ENCODE measurements at places on chromosomes 12 and 14. TPM values are rescaled to one million over a fixed set of nuclear protein-coding genes. Genes with fewer than 3 reads are reported as not detected.
A peak's percentile ranks its signal among the peaks of the same experiment; 100 is the strongest.

DNA sequence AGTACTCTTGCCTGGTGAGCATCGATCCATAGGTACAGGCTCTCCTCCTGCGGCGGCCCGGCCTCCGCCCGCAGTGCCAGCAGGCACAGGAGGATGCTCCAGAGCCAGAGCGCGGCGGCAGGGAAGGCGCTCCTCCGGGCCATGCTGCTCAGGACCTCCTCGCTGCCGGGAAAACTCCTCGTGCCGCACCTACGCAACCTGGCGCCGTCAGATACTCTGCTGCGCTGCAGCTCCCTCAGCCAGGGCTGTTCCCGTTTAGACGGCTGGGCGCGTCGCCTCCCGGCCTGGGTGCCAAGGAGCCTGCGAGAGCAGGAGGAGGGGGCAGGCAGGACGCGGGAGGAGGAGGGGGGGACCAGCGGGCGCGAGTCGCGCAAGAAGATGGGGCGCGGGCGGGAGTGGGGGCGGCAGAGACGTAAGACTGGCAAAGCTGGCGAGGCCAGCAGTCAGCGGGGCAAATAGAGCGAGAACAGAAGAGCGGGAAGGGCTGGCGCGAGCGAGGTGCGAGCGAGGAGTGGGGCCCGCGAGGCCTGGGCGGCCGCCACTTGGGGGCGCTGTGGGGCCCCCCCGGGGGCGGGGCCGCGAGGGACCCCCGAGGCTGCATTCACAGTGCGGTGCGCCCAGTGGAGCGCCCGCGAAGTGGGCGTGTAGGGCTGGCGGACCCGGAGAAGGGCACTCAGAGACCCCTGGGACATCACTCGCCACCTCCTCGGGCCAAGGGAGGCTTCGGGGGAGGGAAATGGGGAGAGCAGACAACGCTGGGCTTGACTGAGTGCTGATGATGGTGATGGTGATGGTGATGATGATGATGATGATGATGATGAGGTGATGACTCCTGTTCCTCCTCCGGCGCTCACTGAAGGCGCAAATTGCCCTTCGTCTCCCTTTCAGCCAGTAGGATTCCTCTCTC lies at the start of gene WIF1:
Gene WIF1, minus strand, starts transcription at position 257 of the 907 bp plus-strand sequence. Its CDS starts 114 bp downstream, at position 143.
- peak; percentile 37 for DNase-seq

- peak; percentile 86 for DNase-seq
Measured at GRCh38 chr12:1605129-1606020, 11.0 kb upstream of the FBXL14 start.

DNA sequence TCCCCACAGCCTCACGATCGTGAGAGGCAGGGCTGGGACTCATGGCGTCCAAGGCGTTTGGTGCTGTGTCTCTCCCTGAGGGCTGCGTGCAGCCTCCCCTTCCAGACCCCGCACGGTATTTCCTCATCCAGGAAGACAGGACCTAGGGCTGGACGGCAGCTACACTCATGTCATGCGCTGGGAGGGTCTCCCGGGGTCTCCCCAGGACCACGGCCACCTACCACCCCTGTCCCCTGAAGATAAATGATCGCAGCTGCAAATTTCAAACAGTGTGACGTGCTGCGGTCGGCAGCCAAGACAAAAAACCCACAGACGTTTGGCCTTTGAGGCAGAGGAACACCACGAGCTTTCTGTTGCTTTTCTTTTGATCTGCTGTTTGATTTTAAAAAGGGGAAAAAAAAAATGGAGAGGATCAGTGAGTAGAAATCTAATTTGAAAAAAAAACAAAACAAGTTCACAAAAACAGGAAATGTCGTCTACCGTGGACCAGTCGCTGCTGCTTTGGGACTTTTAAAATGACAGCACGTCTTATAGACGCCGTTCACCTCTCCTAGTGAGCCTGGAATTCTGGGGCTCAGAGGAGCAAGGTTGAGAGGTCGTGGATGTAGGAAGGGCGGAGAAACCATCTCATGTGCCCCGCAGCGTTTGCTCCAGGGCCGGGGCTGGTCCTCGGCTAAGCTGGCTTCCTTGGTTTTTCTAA lies 237.6 kb downstream of the SLC41A2 start:
- DNase-seq: no peak

GRCh38 chr12:38156497-38157245 lies 159.9 kb upstream of the ALG10B start:
- no peak for DNase-seq

DNA sequence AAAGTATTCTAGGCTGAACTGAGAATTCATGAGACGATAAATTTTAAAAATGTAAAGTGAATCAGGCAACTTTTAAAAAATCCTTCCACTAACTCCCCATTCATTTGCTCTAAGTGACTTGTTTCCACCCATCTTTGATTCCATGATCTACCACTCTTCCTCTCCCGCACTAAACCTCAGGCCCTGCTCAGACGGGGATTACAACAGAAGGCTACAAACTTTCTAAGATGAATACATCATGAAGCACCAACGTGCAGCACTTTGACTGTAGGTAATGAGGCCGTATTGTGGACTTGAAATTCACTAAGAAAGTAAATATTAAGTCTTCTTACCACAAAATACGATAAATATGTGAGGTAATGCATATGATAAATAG lies 30.0 kb downstream of the TMEM132D start:
- DNase-seq: no peak

DNA sequence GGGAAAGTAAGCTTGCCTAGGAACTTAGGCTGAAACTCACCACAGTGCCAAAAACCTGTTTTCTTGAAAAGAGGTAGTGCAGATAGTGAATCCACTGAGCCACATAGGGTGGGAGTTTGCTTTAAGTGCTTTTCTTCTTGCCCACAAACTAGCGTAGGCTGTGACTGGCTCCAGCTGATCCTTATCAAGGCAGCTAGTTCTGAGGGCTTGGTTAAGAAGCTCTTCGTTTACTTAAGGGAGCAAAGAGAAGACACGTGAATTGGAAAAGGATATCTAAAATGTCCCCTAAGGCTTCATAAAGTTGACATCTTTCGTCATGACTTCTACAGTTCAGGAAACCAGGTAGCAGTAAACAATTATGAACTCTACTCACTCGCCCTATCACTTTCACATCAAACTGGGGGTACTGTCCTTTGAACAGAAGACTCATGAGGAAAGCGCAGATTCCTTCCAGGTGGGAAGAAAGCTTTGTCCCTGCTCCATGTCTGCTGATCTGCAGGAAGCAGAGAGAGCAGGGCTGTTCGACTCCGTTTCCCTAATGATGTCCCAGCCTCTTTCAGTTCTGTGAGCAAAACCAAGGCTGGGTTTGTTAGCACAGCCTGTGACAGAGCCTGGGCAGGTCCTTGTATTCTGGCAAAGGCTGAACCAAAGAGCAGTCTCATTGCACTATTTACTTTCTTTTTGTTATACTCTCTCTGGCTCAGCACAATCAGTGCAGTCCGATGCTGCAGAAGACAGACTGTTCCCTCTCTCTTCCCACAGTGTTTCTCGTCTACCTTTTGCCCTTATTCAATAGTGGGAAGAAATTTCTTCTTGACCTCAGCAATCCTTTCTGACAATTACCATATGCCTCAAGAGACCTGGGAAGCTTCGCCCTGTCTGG lies 93.5 kb upstream of the ETV6 start:
- DNase-seq: no peak

DNA sequence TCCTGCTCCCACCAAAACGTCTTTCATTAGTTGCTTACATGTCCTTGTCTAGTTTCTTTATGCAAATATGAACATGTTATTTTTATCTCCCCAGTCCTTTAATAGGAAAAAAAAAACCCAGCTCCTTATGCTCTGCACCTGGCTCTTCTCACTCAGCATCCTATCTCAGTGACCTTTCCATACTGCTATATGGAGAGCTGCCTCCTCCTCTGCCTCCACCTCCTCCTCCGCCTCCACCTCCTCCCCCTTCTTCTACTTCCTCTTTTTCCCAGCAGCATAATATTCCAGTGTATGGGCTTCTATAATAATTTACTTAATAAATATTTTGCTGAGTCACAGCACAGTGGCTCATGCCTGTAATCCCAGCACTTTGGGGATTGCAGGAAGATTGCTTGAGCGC lies 31.5 kb downstream of the ABCB9 start:
- DNase-seq: no peak

DNA sequence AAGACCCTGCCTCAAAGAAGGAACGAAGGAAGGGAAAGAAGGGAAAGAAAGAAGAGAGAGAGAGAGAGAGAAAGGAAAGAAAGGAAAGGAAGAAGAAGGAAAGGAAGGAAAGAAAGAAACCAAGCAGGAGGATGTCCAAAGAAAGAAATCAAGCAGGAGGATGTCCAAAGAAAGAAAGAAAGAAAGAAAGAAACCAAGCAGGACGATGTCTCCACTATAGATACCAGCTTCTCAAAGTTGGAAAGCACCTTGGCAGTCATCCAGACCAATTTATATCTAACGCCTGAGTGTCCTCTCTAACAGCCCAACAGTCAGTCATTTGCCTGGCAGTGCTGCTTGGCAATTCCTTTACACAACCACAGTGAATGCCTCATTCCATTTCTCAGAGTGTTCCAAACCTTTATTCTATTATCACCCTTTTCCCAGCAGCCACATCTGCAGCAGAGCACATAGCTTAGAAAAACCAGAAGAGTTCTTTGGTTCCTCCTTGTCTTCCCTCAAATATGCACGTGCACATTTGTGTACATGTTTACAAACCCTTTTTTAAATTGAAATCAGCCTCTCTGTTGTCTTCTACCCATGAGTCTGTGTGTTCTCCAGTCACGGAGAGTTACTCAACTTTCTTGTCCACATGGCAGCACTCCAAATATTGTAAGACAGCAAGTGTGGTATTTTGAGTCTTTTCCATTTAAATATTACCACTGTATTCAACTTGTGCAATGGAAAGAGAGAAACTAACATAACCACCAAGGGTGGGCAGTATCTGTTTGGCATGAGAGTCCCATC lies 138.4 kb downstream of the STXBP6 start:
- DNase-seq: no peak

DNA sequence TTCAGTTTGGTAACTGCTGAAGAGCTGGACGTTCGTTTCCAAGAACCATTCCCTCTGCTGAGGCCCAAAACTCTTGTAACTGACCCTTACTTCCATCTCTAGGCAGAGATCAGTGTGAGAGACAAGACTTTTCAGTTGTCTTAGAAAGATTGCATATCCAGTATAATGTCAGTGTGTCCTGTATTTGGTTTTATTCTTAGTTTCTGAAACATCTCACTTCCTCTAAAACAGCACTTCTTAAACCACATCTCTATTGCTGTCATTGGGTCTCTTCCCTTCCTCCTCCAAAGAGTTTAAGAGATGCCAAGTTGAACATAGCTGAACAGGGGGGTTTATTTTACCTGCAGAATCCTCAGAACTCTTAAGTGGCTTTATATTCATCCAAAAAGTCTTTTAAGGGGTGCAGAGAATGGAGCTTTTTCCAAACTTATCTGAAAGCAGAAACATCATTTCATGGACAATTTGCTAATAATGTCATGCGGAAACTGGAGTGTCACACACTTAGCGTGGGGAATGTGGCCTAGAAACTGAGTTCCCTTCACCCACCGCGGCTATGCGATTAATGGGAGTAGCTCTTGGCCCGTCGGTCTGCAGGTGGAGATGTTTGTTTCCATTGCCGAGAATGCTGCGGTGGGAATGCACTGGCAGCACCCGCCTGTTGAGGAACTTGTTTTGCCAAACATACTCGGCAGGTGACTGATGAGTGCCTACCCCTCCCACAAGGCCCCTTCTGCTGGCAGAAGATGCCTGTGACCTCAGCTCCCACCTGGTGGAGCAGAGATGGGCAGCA lies 148.2 kb downstream of the ADGRD1 start:
- DNase-seq: no peak

- no peak for DNase-seq
Measured at GRCh38 chr14:61077437-61077836, 96.4 kb downstream of the SLC38A6 start.

GRCh38 chr12:68190301-68190700 lies 30.8 kb upstream of the IFNG start:
- DNase-seq: no peak

DNA sequence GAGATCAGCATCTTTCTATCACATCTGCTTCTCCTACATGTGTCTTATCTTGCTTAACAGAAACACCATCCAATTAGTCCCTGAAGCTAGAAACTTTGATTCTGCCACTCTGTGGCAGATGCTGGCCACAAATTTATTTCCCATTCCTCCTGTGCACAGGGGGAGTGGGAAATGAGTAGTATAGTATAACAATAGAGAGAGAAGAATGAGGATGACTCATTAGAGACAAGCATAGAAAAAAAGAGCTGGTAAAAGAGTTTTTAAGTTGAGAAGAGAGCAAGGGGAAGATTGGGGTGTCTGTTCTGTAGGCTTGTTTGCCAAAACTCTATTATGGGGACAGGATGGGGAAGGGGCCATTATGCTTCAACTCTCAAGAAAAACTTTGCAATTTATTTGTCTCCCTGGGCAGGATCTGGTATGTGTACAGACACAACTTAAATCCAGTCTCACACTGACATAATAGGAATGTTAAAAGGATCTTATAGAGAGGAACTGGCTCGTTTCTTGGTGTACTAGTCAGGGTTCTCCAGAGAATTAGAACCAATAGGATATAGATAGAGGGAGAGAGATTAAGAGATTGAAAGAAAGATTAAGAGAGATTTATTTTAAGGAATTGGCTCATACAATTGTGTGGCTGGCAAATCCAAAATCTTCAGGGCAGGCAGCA lies 142.6 kb upstream of the CPSF6 start:
- DNase-seq: no peak

DNA sequence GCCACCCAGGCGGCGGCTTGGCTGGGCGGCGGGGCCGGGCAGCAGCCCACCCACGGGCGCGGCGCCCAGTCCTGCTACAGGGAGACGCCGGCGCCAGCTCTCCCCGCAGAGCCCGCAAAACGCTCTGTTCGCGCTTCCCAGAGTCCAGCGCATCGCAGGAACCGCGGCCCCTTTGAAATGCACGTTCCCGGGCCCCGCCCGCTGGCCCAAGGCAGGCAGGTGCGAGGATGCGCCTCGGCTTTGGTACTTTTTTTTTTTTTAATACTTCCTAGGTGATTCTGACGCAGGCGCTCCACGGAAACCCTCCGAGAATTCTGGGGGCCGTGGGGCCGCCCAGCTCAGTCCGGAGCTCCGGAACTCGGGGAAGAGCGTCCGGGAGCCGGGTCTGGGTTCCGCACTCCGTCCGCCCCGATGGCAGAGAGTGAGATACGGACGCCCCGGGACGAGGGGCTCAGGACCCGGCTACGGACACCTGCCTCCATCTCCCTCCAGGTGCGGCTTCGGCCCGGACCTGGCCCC lies 483 bp downstream of the POC1B start:
- peak; percentile 76 for DNase-seq

GRCh38 chr14:95828649-95829265 lies 47.9 kb upstream of the TUNAR start:
- no peak for DNase-seq

DNA sequence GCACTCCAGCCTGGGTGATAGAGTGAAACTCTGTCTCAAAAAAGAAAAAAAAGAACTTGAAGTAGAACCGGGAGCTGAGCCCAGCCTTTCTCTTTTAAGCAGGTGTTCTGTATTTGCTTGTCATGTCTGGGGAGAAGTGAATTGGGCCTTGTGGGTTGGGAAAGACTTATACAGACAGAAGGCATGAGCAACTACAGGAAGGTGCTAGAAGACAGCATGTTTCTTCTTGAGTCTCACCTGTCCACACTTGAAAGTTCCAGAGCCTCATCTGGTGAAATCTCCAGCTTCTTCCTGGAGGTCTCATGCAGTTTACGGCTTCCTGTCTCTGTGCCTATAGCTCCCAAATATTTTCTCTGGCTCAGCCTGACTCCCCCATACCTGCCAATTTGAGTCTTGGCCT lies 2.5 kb downstream of the PGAM5 start:
- DNase-seq: no peak

Gene NEUROD4
- total RNA-seq: not detected

Gene NAV3
- total RNA-seq: 6.8 TPM

Gene SERPINA9
- not detected for total RNA-seq

Gene TMX1
- 10.4 TPM for total RNA-seq

Gene TNFRSF1A
- 103 TPM for total RNA-seq

Gene ALX1
- not detected for total RNA-seq

All from right cardiac atrium (tissue), 5 donors.